Cortex of kidney (tissue), 1 donor: ENCODE measurements at places on chromosomes 3 and 15.

- no peak for DNase-seq
Observed at GRCh38 chr3:62467966-62468722, 94.8 kb upstream of the FEZF2 start.

GRCh38 chr15:68022061-68022460, 32.1 kb upstream of the PIAS1 start:
- no peak for DNase-seq

GRCh38 chr3:194468086-194468485, 18.7 kb downstream of the ATP13A3 start:
- no peak for DNase-seq

GRCh38 chr15:71515375-71516186, 294.8 kb upstream of the NR2E3 start:
- no peak for DNase-seq

DNA sequence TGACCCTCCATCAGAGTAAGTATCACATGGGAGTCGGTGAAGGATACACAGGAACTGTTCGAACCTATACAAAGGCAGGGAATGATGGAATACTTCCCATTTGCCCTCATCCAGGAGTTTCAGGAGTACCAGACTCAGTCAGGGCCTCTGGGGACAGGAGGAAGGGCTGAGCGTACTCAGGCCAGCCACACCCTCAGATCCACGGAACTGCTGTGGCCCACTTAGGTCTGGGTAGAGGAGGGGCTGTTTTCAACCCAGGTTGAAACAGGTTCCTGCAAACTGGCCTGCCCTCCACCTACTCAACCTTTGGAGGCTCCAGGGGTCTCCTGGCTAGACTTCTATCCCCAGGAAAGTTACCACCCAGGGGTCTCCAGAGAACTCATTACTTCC, 6.7 kb upstream of the IGDCC3 start:
- DNase-seq: no peak

GRCh38 chr3:94645790-94646189, 582.9 kb downstream of the NSUN3 start:
- no peak for DNase-seq

GRCh38 chr15:93109336-93110102, 20.5 kb upstream of the RGMA start:
- no peak for DNase-seq

- DNase-seq: no peak
Observed at GRCh38 chr15:27817258-27817657, 281.9 kb downstream of the OCA2 start.

GRCh38 chr15:64398575-64398974, 10.9 kb downstream of the TRIP4 start:
- no peak for DNase-seq

GRCh38 chr3:107870096-107870495, 220.7 kb downstream of the CD47 start:
- DNase-seq: no peak

DNA sequence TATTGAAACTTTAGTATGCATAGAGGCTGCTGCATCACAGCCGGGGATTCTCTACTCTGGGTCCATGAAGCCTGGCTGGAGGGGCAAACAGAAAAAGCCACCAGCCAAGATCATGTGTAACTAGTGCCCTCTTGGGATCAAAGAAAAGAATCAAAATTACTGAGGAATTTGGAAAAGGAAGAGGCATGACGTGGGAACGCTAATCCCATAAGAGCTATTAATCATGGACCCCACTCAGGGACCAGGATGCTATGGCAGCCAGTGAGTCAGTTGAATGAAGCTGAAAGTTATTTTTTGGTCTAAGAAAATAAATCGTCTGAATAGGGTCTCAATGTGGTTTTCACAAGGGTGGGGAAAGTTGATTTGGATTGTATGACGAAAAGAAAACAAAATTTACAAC, 1165.1 kb downstream of the ROBO2 start:
- DNase-seq: no peak

- DNase-seq: no peak
Observed at GRCh38 chr3:131555456-131555855, 52.7 kb upstream of the MRPL3 start.

GRCh38 chr3:46559091-46559704, 6.9 kb downstream of the LRRC2 start:
- DNase-seq: no peak

- DNase-seq: no peak
Observed at GRCh38 chr3:198030125-198030524, 70.1 kb downstream of the LMLN start.

DNA sequence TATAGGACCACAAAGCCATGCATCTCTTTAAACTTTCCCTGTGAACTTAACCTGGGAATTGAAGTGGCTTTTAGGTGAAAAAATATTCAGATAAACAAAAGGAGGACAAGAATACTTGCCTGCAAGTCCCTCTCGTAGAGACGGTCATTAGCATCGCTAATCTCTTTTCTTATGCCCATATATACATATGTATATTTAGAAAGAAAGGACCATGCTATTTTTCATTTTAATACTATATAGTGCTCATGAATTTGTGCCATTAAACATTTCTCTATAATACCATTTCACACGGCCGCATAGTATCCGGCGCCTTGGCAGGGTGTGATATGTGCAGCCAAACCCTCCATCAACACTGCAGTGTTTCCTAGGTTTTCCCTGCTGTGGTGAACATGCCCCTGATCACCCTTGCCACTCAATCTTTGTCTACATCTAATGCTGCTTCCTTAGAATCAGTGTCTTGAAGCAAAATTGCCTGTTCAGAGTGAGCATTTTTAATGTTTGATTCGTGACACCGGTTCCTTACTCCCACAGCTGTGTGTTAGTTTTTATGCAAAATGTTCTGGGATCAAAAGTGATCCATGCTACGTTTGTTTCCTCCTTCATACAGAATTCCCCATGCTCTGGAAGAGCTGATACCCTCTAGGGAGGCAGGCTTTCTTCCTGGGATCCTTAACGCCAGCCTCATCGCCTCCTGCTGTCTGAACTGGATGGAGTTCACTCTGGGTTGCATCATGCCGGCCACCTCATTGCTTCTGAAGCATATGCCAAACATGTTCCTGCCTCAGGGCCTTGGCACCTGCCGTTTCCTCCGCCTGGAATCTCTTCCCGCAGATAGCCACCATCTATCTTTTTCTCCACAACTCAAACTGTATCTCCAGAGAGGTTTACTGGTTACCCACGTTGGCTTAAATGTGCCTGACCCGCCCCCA, 118.1 kb downstream of the FBLN2 start:
- DNase-seq: no peak

- DNase-seq: no peak
Observed at GRCh38 chr3:118501152-118501551, 533.5 kb downstream of the IGSF11 start.

- no peak for DNase-seq
Observed at GRCh38 chr3:119681279-119681678, 4.1 kb upstream of the COX17 start.

GRCh38 chr15:41585127-41586047, 26.4 kb downstream of the TYRO3 start:
- DNase-seq: no peak
